ENCODE measurements at places on chromosomes 3 and 15. TPM values are rescaled to one million over a fixed set of nuclear protein-coding genes. Genes with fewer than 3 reads are reported as not detected.

FSTL1 gene
- total RNA-seq: not detected

FAM81A gene
- total RNA-seq: 0.05 TPM

HOMER2 gene
- total RNA-seq: 3.8 TPM

SLC22A14 gene
- not detected for total RNA-seq

CRYBG3 gene
- total RNA-seq: 7.5 TPM

DNA sequence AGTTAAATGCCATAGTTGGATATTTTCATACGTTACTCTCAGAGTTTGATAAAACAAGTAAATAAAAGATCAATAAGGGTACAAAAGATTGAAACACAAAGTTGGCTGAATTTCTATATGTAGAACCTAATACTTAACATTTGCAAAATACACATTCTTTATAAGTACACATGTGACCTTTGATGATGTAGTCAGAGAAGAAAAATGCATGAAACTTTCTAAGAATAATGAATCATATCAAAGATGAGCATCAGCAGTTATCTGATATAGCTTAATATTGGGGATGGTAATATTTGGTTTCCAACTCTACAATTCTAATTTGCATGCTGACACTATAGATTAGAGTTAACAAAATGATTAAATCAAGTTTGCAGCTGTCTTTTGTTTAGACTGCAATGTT is 188.0 kb upstream of the TGFBR2 start:
- no peak for DNase-seq

GRCh38 chr15:66951531-66952320 is 113.7 kb upstream of the SMAD3 start:
- DNase-seq: no peak

- no peak for DNase-seq
These were observed 334.8 kb downstream of the NAALADL2 start for GRCh38 chr3:175193815-175194518.

GRCh38 chr3:125126323-125126722 is 70.5 kb upstream of the HEG1 start:
- DNase-seq: no peak

GRCh38 chr3:134077649-134078161 is 48.0 kb upstream of the SLCO2A1 start:
- DNase-seq: no peak

- DNase-seq: no peak
These were observed 1.5 kb upstream of the HEG1 start for GRCh38 chr3:125057186-125057850.

DNA sequence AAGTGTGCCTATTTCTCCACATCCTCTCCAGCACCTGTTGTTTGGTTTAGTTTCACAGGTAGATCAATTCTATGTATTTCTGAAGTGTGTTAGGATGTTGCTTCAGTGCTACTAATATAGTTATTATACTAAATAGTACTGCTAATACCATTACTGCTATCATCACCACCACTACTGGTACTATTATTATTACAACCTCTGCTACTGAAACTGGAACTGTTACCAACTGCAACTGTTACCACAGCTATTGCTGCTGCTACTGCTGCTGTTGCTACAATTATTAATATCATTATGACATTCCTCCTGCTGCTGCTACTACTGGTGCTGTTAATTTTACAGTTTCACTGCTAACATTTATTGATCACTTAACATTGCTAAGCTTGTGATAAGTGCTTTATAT is 8.3 kb upstream of the LMOD3 start:
- no peak for DNase-seq

DNA sequence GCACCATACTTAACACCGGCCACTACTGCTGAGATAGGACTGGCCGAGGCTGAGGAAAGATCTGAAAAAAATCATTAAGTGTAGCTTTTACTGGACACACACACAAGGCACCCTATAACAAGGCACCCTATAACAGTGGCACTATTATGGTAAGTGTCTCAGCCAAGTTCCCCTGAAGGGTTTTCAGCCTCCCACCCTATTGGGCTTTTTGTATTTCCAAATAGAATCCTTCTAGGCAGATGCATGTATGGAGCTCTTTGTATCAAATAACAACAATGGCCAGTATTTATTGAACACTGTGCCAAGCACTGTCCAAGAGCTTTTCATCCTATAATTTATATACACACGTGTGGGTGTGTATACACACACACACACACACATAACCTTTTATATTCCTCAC is 6.7 kb upstream of the DNAJA4 start:
- DNase-seq: no peak

All from naive thymus-derived CD4-positive, alpha-beta T cell (primary cell).